Esophagus muscularis mucosa (tissue), 4 donors: ENCODE measurements at places on chromosomes 6 and 20.

GRCh38 chr6:80010288-80010687, 5.8 kb downstream of the TTK start:
- no peak overlapping the region for H3K4me3 ChIP-seq
- H3K27ac ChIP-seq = no peak overlapping the region
- H3K36me3 ChIP-seq = no peaks in the 10 kb centered on the region
- H3K27me3 ChIP-seq = no peaks in the 10 kb centered on the region

- no peaks in the 10 kb centered on the region for H3K27me3 ChIP-seq
- no peak overlapping the region for H3K27ac ChIP-seq
- DNase-seq = no peak
- peaks cover 20% of the 10 kb centered on the region for H3K4me1 ChIP-seq
- peaks cover 4% of the 10 kb centered on the region for H3K36me3 ChIP-seq
- no peak overlapping the region for H3K4me3 ChIP-seq
These were observed 3.4 kb upstream of the MICAL1 start for GRCh38 chr6:109458774-109459531.

DNA sequence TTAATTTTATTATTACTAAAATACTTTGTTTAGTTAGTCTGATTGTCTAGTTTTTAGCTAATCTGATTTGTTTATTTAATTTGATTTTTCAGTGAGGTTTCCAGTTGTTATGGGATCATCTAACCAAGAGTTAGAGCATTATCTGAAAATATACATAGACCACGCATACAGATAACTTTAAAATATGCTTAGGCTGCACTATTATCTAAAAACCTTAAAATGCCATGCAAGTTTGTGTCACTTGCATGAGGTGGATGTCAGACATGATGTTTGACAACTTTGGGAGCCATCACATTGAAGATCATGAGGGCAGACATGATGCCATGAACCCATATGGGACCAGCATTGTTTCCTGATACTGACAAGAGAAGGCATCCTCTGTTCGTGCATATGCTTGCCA, 610.3 kb downstream of the KHDRBS2 start:
- H3K36me3 ChIP-seq = no peaks in the 10 kb centered on the region
- no peaks in the 10 kb centered on the region for H3K27me3 ChIP-seq
- H3K4me3 ChIP-seq = no peak overlapping the region
- no peak for DNase-seq
- no peak overlapping the region for H3K27ac ChIP-seq

- no peak overlapping the region for H3K27ac ChIP-seq
- H3K4me3 ChIP-seq = no peak overlapping the region
- no peaks in the 10 kb centered on the region for H3K36me3 ChIP-seq
- DNase-seq = no peak
These were observed 937.4 kb upstream of the GJE1 start for GRCh38 chr6:141195251-141195832.

DNA sequence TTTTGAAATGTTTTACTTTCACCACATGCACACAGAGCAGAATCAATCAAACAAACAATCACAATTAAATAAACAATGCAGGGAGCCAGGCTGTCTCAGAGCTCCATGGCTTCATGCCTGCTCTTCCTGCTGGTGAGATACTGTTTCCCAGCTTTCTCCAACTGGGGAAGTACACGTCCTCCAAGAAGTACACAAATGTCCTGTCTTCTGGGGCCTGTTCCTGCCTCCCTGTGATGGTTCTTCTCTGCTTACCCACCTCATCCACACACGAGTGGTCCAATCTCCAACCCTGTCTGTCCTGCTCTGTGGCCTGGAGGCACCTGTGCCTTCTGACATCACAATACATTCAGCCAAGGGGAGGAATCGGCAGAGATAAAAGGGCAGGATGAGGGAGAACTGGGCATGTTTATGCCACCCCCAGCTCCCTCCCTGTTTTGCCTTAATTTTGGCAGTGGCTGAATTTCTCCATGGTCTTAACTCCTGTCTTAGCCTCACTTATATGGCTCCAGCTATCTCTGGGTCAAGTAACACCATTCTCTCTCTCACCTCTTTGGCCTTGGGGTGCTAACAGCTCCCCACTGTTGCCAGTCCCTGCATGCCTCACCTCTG, 25.3 kb upstream of the TTPAL start:
- H3K27me3 ChIP-seq = no peaks in the 10 kb centered on the region
- H3K36me3 ChIP-seq = no peaks in the 10 kb centered on the region
- no peak for DNase-seq
- no peaks in the 10 kb centered on the region for H3K4me1 ChIP-seq

DNA sequence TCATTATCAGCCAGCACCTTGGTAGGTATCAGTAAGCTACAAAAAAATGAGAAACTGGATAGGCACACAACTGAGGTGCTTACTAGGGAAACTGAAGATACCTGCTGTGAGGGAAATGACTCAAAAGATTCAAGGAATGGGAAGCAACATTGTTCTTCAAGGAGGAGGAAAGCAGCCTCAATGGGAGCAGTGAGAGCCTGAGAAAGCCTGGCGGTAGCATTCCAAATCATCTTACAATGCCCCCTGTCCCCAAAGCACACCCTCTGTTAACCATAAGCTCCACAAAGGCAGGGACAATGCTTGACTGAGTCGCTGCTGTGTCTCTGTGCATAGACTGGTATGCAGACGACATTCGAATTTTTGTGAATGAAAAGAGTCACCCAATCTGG, 10.6 kb downstream of the PKHD1 start:
- no peak for DNase-seq
- no peak overlapping the region for H3K4me3 ChIP-seq
- H3K27ac ChIP-seq = no peak overlapping the region

GRCh38 chr6:41342241-41342640, 6.8 kb downstream of the NCR2 start:
- no peak overlapping the region for H3K4me3 ChIP-seq
- no peaks in the 10 kb centered on the region for H3K36me3 ChIP-seq
- H3K27ac ChIP-seq = no peak overlapping the region
- no peaks in the 10 kb centered on the region for H3K4me1 ChIP-seq
- DNase-seq = no peak
- H3K27me3 ChIP-seq = peaks cover 44% of the 10 kb centered on the region

- H3K27me3 ChIP-seq = no peaks in the 10 kb centered on the region
- H3K36me3 ChIP-seq = no peaks in the 10 kb centered on the region
- H3K4me1 ChIP-seq = no peaks in the 10 kb centered on the region
These were observed 70.4 kb downstream of the SLC2A10 start for GRCh38 chr20:46779831-46780230.

DNA sequence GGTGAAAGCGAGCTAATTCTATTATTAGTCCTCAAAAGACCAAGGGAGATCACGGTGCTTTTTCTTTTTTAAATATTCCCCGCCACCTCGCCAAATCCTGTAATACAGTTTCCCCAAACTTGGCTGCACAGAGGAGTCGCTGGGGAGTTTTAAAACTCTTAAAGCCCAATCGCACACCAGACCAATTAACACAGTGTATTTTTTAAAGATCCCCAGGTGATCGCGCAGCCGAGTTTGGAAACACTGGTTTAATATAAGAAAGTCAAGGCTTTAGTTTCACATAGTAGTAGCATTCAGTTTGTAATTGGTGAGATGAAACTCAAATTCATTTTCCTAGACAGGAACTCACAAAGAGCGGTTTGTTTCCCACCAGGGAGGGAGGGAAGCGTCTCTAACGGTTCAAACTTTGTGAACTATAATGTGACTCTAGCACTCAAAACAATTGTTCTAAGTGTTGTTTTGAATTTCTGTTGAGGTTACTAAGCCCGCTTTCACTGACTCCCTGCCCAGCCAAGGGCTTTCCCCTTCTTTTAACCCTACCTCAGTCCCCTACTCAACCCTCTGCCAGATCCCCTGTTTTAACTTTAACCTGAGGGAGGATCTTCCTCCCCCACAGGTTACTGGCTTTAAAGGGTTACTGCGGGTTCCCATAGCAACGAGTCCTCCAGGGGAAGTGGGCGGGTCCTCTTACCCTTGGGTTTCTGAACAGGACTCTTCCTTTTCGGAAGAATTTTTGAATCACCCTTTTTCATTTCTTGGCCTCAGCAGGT, 25.7 kb upstream of the BTBD3 start:
- H3K27me3 ChIP-seq = no peaks in the 10 kb centered on the region
- no peak for DNase-seq
- H3K4me1 ChIP-seq = peaks cover 42% of the 10 kb centered on the region
- H3K4me3 ChIP-seq = peak overlapping the region; percentile 92
- no peaks in the 10 kb centered on the region for H3K36me3 ChIP-seq
- H3K27ac ChIP-seq = peak overlapping the region; percentile 91

- H3K4me3 ChIP-seq = no peak overlapping the region
- DNase-seq = no peak
- H3K36me3 ChIP-seq = no peaks in the 10 kb centered on the region
These were observed 21.2 kb downstream of the RAMACL start for GRCh38 chr6:166565084-166565967.

- H3K4me1 ChIP-seq = no peaks in the 10 kb centered on the region
- H3K4me3 ChIP-seq = no peak overlapping the region
- no peaks in the 10 kb centered on the region for H3K36me3 ChIP-seq
- H3K27ac ChIP-seq = no peak overlapping the region
- DNase-seq = no peak
These were observed 26.3 kb upstream of the FYN start for GRCh38 chr6:111899531-111899930.

- no peak for DNase-seq
- no peaks in the 10 kb centered on the region for H3K27me3 ChIP-seq
- H3K36me3 ChIP-seq = no peaks in the 10 kb centered on the region
- no peak overlapping the region for H3K4me3 ChIP-seq
- no peak overlapping the region for H3K27ac ChIP-seq
These were observed 52.4 kb downstream of the IPCEF1 start for GRCh38 chr6:154304191-154304590.

DNA sequence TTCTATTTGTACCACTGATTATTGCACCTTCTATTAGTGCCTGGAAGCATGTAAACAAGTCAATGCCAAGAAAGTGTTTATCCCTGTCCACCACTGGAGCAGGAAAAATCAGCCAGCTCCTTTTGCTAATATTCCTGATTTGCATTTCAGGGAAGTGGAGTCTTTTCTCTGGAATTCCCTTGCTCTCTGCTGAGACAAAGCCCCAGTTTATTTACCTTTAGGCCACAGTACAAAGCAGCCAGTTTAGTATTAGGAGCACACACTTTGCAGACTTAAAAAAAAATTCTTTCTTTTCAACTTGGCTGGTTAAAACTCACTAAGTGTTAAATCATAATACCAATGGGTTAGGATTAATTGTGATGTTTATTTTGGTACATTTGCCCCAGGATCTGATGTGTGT, 631.1 kb downstream of the PKHD1 start:
- no peaks in the 10 kb centered on the region for H3K36me3 ChIP-seq
- H3K4me1 ChIP-seq = no peaks in the 10 kb centered on the region
- no peak overlapping the region for H3K27ac ChIP-seq
- no peak for DNase-seq
- no peaks in the 10 kb centered on the region for H3K27me3 ChIP-seq
- no peak overlapping the region for H3K4me3 ChIP-seq

DNA sequence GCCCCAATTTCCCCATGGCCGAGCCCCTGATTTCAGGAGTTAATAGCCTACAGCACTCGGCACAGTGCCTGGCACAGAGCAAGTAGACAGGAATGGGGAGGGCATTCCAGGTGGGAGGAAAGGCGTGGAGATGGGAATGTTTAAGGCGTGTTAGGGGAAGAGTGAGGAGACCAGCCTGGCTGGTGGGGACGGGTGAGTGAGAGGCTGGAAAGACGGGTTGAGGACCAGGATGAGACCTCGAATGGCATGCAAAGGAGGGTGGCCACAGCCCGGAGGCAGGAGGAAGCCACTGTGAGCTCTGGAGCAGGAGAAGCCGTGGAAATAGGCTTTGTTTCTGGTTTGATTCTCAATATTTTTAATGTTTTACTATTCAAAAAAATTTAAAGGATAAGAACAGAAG, 49.5 kb downstream of the CEBPB start:
- no peaks in the 10 kb centered on the region for H3K4me1 ChIP-seq
- no peak overlapping the region for H3K4me3 ChIP-seq
- H3K27ac ChIP-seq = no peak overlapping the region
- DNase-seq = no peak

- no peaks in the 10 kb centered on the region for H3K36me3 ChIP-seq
- no peak overlapping the region for H3K4me3 ChIP-seq
- no peak for DNase-seq
- no peaks in the 10 kb centered on the region for H3K27me3 ChIP-seq
- no peak overlapping the region for H3K27ac ChIP-seq
These were observed 47.4 kb upstream of the CCDC28A start for GRCh38 chr6:138726066-138726756.

DNA sequence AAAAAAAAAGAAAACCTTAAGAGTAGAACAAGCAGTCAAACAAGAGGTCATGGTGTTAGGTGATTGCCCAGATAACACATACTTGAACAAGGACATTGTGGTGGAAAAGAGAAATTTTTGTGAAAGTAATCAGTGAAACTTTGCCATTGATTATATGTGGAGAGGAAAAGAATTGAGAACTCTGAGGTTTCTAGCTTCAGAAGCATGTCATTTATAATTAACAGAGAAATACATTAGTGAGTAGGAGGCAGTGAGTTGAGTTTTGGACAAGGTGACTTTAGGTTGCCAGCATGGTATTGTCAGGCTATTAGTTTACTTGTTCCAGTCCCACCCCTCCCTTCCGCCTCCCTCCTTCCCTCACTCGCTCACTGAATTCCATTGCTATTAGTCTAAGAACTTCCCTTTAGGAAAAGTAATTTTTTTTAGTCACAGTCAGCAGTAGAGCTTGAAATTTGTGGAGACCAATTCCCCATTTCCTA, 17.2 kb downstream of the TAB2 start:
- no peaks in the 10 kb centered on the region for H3K36me3 ChIP-seq
- peak overlapping the region; percentile 49 for H3K27ac ChIP-seq
- DNase-seq = no peak
- no peak overlapping the region for H3K4me3 ChIP-seq
- no peaks in the 10 kb centered on the region for H3K27me3 ChIP-seq

DNA sequence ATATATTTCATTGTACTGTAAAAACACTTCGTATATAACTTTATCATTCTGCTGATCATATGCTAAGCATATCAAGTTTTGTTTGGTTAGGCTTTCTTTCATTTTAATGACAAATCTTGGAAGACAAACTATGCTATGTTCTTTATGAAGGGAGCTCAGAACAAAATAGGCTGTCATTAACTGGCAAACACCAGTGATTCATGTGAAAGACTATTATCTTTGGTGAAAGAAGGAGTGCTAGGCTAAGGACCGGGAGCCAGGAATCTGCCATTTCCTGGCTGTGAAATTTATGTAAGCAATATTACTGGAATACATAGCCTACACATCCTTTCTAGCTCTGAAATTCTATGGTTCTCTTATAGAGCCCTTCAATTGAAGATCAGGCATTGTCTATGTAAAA, 136.2 kb upstream of the CCN2 start:
- peak overlapping the region; percentile 82 for H3K27ac ChIP-seq
- DNase-seq = no peak
- no peak overlapping the region for H3K4me3 ChIP-seq
- H3K36me3 ChIP-seq = no peaks in the 10 kb centered on the region
- peaks cover 6% of the 10 kb centered on the region for H3K4me1 ChIP-seq
- no peaks in the 10 kb centered on the region for H3K27me3 ChIP-seq
